Fibroblast of villous mesenchyme (primary cell): ENCODE measurements at places on chromosomes 6 and 20. TPM values are rescaled to one million over a fixed set of nuclear protein-coding genes. Genes with fewer than 3 reads are reported as not detected.

Gene ABRACL
- total RNA-seq, result 35.4 and 54.4 TPM in 2 replicates

- DNase-seq, result no peak
Measured at GRCh38 chr6:114342826-114343781, at the start of gene HS3ST5. Gene HS3ST5, minus strand, starts transcription at chr6:114343023. Its CDS starts 280,178 bp downstream, at chr6:114062845.

- no peak for DNase-seq
Measured at GRCh38 chr6:52457096-52457495, 37.0 kb downstream of the EFHC1 start.

GRCh38 chr6:151440930-151441329, 11.0 kb downstream of the RMND1 start:
- DNase-seq, result peak; percentile 61

Gene ZNF334
- total RNA-seq, result 1.9 and 2.6 TPM in 2 replicates

DNA sequence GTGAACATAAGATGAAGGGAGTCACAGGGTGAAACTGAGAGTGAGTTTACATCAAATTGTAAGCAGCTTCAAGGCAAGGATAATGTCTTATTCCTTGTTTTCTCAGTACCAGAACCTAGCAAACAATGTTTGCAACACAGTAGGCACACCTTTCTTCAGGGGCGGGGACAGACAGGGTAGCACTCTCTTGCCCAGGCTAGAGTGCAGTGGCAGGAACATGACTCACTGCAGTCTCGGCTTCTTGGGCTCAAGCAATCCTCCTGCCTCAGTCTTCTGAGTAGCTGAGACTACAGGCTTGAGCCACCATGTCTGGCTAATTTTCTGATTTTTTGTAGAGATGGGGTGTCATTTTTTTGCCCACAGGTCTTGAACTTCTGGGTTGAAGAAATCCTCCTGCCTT, 299.8 kb downstream of the CD83 start:
- no peak for DNase-seq

DNA sequence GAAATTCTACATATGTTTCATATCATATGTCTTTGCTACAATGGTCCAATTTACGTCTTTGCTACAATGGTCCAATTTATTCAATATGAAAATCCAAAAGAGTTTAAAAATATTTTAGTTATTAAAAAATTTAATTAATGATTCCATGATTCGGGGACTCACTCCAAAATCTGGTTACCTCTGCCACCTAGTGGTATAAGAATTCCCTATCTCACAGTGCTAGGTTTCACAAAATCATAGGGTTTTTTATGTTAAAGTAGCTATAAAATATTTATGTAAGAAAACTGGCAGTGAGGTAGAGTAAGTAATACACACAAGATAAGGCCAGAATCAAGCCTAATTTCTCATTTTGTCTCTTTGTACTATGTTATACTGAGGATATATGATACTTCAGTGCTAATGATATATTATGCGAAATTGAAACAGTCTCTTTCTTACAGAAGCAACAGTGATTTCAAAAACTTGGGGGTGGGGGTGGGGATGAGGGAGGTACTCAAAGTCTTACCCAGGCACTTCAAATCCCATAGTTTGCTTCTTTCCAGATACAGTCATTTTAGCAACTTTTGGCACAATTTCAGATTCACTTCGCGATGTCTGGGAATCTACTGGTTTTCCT, 52.3 kb downstream of the HBS1L start:
- peak; percentile 29 for DNase-seq

DNA sequence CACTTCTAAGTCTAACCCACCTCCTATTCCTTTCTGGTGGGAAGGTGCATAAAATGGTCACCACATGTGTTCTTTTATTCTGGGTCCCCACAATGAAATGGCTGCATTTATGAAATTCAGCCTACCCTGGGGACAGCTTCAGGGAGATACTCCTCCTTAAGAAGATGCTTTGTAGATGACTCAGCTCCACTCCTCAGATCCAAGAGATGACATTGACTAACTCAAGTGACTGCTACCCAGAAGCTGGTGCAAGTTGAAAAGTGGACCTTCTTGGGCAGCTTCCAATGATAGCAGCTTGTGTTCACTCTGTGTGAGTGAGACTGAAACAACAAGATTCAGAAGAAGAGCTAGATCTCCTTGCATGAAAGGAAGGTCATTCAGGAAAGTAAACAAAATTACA, 113.4 kb downstream of the SCP2D1 start:
- DNase-seq, result no peak

DNA sequence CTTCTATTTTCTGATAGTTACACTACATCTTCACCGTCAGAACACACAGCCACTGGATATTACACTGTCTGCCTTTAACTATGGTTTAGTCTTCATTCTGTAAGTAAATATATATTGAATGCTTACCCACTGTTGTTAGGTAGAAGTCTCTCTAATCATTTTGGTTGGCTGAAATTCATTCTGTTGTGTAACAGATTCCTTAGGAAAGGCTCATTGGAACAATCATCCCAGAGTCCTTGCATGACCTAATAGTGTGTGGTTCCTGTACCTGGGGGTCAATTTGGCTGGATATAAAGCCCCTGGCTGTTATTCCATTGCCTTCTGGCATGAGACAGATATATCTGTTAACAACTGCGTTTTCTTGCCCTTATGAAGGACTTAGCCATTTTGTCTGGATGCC, 9.9 kb downstream of the BLOC1S5 start:
- no peak for DNase-seq

Gene BPI
- not detected in 2 replicates for total RNA-seq

GRCh38 chr6:21680611-21681010, 87.1 kb downstream of the SOX4 start:
- no peak for DNase-seq

DNA sequence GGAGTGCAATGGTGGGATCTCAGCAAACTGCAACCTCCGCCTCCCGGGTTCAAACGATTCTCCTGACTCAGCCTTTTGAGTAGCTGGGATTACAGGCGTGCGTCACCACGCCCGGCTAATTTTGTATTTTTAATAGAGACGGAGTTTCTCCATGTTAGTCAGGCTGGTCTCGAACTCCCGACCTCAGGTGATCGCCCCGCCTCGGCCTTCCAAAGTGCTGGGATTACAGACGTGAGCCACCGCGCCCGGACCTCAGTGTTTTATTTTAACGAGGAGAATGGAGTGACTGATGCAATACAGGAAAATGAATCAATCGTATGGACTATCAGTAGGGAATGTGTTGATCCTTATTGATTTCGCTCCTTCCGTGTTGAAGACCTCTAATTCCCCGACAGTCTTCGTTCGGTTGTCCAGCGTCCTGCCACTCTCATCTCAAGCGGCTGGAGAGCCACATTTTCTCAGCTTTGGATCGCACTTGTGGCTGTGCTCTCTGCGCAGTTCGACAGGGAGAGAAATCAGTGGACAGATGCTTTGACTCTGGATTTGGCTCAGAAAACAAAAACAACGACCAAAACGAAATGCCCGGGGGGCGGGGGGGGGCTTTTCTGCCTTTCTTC, 166.2 kb downstream of the TRIM27 start:
- no peak for DNase-seq

GRCh38 chr6:143399176-143399575, 51.3 kb downstream of the ADAT2 start:
- no peak for DNase-seq

DNA sequence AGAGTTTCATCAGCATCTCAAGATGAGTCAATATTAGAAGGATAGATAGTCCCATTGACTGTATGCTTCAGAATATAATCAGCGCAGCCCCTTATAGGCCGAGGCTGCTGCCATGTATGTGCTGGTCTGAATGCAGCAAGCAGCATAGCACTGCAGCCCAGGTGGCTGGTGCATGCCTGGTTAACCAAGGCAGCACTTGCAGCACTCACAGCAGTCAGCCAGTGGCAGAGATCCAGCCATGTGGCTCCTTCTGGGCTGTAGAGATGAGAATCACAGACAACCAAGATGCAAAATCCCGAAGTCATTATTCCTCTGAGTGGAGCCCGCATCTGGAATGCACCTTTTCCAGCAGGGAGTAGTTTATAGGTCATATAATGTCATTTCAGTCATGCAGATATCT, 251.9 kb downstream of the UST start:
- DNase-seq, result peak; percentile 36

DNA sequence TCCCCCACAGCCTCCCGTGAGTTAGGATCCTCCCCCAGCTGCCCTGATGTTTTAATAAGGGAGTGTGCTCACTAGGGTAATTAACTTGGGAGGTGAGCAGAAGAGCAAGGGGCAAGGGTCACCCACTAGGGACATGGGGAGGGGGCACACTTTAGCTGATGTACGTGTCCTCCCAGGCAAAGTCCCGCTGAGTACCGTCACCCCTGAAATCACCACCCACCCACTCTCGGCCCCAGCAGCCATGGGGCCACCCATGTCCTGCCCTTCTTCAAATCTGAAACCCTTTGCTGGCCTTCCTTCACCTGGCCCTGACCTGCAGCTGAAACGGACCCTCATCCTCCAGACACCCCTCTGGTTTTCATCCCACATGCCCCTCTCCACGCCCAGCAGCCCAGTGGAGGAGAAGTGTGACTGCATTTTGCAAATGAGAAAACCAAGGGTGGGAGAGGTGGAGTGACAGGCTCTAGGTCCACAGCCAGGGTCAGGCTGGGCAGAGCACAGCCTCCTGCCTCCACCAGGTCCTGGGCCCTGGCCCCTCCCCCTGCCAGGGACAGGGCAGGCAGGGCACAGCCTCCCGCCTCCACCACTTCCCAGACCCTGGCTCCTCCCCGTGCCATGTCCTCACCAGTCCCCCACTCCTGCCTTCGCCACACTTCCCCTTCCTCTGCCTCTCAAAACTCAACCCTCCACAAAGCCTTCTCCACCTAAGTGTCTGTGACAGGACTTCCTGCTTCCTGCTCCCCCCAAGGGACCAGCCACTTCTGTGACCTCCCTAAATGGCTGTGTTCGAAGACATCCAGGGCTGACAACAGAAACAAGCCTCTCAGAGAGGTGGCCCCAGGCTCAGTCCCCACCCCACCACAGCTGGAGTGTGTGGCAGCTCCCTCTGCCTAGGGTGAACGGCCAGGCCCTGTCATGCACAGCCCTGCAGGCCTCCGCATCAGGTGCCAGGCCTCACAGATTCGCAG, 15.1 kb downstream of the ACSS1 start:
- DNase-seq, result no peak

DNA sequence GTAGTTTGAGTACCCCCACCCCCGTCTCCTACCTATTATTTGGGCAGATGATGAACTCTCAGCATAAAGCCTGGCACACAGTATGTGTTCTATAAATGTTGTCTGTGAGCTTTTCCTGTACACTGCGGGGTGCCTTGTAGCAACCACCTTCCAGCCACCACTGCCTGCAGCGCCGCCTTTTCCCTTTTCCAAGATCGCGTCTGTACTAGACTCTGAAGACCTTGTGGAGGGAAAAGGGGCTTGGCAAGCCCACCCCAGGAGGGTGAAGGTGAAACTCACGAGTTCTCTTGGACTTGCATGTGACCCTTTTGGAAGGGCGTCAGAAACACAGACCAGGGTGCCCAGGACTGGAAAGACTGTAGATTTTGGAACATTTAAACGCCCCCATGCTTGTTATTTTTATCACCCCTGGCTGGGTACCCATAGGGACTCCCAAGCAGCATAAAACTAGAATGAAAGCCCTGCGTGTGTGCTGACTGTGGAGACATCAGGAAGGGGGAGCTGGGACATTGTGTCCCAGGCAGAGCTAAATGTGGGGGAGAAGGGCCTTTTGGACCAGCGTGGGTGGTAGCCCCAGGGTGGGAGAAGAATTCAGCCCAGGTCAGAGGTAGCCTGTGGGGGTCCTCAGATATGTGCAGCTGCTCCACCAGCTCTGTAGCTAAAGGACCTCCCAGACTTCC, 8.3 kb downstream of the BAK1 start:
- no peak for DNase-seq

Gene BANF2
- not detected in 2 replicates for total RNA-seq

DNA sequence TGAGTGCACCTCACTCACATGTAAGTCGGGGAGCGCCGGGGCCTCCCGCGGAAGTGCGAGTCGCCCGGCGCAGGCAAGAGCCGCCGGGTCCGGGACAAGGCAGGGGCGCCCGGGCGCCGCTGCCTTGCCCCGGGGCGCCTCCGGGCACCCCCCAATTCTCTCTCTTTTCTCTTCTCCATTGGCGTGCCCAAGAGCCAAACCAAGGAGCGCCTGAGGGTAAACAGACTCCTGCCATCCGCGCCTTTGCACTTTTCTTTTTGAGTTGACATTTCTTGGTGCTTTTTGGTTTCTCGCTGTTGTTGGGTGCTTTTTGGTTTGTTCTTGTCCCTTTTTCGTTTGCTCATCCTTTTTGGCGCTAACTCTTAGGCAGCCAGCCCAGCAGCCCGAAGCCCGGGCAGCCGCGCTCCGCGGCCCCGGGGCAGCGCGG, 36.8 kb downstream of the GNAS start:
- DNase-seq, result no peak

DNA sequence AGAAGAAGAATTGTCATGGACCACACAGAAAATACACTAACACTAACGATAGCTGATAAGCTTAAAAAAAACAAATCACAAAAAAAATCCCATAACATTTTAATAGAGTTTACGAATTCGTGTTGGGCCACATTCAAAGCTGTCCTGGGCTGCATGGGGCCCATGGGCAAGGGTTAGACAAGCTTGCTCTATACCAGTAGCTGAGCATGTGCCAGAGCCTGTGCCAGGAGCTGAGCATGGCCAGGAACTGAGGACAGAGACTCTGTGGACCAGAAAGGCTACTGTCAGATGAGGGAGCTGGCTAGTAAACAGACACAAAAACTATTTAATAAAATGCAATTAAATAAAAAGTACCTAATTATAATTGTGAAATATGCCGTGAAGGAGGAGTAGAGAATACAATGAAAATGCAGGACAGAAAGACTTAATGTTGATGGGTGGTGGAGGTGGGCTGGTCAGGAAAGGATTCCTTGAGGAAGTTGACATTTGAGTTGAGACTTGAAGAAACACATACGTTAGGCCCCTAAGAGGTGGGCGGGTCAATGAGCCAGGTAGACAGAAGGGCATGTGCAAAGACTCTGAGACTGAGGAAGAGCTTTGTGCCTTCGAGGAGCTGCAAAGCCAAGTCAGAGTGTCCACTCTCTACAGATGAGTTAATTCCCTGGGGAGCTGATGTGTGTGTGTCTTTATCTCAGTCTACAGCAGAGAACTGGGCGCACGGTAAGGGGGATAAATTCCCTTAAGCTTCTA, 66.1 kb downstream of the JPH2 start:
- no peak for DNase-seq

- no peak for DNase-seq
Measured at GRCh38 chr6:85364344-85364743, 85.5 kb upstream of the NT5E start.

DNA sequence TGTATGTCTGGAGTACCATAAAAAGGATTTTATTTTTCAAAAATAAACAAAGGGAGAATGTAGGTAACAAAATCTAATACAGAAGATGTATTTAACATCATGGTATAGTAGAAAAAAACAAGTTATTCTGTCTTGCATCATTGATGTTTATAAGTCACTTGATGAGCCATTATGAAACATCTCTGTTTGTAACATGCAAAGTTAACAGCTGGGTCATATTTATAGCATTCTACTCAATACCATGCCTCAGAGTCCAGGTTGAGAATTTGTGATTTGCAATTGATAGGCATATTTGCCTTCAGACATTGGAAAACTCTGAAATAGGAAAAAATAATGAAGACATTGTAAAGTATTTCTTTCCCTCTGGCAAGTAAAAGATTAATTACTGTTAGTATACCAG, 52.3 kb upstream of the IL20RA start:
- DNase-seq, result peak; percentile 14

Gene WFDC8
- not detected in 2 replicates for total RNA-seq

Gene MCCD1
- not detected in 2 replicates for total RNA-seq

- no peak for DNase-seq
Measured at GRCh38 chr20:10925767-10926166, 252.0 kb upstream of the JAG1 start.

Gene RSPH9
- 0.86 and 0.97 TPM in 2 replicates for total RNA-seq

GRCh38 chr20:10282979-10283456, 64.4 kb downstream of the SNAP25 start:
- DNase-seq, result peak; percentile 14

GRCh38 chr20:25683050-25683449, 13.6 kb downstream of the ZNF337 start:
- DNase-seq, result no peak

- no peak for DNase-seq
Measured at GRCh38 chr6:25222006-25222678, 57.0 kb upstream of the CARMIL1 start.
